Glutamatergic neuron (in vitro differentiated cells): ENCODE measurements at places on chromosomes 2 and 18. TPM values are rescaled to one million over a fixed set of nuclear protein-coding genes. Genes with fewer than 3 reads are reported as not detected.

DNA sequence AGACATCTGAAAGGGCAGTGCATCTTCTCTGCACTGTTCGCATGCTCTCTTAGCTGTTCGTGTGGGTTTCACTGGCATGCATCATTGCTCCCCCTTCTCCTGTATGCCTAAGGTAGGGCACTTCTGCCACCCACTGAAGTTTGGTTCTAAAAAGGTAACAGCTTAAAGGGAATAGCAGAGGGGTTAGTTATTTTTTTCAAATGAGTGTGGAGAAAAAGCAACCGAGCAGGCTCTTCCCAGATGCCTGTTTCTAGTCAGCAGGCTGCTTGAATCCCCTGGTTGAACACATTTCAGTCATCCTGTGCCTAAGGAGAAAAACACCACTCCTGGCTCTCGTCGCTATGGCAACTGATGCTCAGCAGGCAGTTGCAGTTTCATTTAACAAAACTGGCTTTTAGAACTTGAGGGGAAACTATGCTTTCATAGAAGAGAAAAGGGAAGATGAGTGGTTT lies 69.8 kb upstream of the GALNT3 start:
- H3K4me1 ChIP-seq, result peaks cover 11% of the 10 kb centered on the region
- peaks cover 2% of the 10 kb centered on the region for H3K27me3 ChIP-seq
- H3K36me3 ChIP-seq, result peaks cover 12% of the 10 kb centered on the region

- H3K27ac ChIP-seq, result no peak overlapping the region
- peaks cover 11% of the 10 kb centered on the region for H3K27me3 ChIP-seq
Measured at GRCh38 chr2:212537726-212538304, 787 bp downstream of the ERBB4 start.

LIMS4 gene
- total RNA-seq, result 0.47 TPM

DNA sequence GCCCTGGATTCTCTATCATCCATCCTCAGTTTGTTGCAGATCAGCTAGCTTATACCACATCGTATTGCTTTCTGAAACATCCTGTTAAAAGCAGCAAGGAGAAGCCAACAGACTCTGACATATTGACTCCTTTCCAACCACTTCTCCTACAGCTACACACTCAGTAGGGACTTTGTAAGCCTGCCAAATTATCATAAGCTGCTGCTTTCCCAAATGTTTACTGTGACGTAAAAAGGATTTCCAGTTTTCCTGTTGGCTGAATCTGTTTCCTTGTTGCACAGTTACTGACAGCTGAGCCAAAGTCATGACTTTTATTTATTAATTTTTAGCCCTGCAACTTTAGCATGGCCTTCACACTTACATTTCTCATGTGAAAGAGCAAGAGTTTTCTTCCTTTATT lies 294.3 kb downstream of the KCNJ3 start:
- H3K27me3 ChIP-seq, result peaks cover 2% of the 10 kb centered on the region
- H3K27ac ChIP-seq, result peak overlapping the region; percentile 72
- no peak for DNase-seq
- H3K4me3 ChIP-seq, result no peak overlapping the region
- H3K36me3 ChIP-seq, result no peaks in the 10 kb centered on the region
- peaks cover 2% of the 10 kb centered on the region for H3K4me1 ChIP-seq

OTX1 gene
- total RNA-seq, result 0.15 TPM
